GM19239 (cell line): ENCODE measurements at places on chromosomes 5 and 9.

GRCh38 chr5:52725808-52726207 is 61.9 kb upstream of the ITGA1 start:
- DNase-seq, result no peak

DNA sequence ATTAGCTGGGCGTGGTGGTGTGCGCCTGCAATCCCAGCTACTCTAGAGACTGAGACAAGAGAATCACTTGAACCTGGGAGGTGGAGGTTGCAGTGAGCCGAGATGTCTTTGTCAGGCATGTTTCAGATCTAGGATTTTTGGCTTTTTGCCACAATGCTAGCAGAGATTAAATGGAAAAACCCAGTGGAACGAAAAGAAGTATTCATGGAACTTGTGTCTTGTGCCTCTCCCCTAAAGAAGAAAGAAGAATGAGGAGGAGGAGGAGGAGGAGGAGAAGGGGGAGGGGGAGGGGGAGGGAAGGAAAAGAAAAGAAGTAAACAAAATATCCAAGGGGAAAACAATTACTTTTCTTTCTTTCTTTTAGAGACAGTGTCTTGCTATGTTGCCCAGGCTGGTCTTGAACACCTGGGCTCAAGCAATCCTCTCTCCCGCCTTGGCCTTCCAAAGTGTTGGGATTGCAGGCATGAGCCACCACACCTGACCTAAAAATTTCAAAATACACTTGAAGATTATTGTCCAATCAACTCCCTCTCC is 106.0 kb downstream of the ARRDC3 start:
- DNase-seq, result no peak

DNA sequence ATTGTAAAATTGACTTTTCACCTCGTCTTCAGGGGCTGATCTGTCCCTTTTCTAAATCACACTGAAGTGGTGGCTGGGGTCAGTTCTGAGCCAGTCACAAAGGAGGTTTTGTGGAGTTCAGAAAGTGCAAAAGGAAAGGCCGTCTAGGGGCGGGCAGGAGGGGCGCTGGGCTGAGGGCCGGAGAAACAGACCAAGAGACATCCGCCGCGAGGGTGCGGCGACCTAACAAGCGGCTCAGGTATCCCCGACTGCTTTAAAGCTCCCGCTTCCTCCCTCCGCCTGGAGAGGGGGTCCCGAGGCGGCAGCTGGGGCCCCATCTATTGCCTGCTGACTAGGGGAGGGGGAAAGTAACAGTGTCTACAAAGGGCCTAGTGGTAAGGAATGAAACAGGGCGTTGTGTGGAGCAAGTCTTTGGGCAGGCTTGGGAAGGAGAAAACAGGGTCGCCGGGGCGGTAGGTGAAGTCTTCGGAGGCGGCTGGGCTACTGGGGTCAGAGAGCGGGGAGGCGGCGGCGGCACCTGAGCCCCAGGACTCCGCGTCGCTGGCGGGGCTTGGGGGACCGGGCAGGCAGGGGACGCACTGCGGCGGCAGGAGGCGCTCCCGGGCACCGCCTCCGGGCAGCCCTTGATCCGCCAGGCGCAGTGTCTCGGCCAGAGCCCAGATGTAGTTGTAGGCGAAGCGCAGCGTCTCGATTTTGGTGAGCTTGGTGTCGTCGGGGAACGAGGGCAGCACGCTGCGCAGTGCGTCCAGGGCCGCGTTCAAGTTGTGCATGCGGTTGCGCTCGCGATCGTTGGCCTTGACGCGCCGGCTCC is 950 bp downstream of the NEUROG1 start:
- DNase-seq, result no peak

- no peak for DNase-seq
Measured at GRCh38 chr9:5449521-5450358, 602 bp upstream of the CD274 start.

DNA sequence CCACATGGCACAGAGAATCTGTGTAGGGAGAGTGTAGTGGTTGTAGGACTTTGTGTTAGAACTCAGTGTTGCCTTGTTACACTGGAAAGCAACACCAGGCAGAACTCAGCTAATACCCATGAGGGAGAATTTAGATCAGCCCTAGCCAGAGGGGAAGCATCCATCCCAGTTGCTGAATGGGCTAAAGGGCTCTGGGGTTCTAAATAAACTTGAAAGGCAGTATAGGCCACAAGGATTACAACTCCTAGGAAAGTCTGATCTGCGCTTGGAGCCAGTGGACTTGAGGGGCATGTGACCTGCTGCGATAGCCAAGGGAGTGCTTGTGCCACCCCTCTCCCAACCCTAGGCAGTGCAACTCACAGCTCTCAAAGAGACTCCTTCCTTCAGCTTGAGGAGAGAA is 26.9 kb downstream of the PTGS1 start:
- DNase-seq, result no peak

DNA sequence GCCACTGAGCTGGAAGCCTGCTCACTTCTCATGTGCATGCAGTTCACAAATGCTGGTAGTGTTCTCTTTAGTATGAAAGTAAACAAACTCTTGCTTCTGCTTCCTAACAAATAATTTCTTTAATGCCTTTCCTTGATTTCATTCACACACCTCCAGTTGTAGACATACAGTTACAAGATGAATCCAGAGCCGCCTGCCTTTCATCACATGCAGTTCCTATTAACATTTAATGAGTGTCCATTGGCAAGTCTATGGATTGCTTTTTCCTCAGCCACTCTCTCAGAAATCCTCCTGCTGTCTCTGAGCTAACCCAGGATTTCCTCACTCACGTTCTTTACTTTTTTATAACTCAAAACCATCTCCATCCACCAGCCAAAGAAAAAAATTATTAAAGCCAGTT is 408.6 kb downstream of the BNC2 start:
- DNase-seq, result no peak

GRCh38 chr9:114394523-114395333 is 6.9 kb upstream of the AKNA start:
- DNase-seq, result no peak

DNA sequence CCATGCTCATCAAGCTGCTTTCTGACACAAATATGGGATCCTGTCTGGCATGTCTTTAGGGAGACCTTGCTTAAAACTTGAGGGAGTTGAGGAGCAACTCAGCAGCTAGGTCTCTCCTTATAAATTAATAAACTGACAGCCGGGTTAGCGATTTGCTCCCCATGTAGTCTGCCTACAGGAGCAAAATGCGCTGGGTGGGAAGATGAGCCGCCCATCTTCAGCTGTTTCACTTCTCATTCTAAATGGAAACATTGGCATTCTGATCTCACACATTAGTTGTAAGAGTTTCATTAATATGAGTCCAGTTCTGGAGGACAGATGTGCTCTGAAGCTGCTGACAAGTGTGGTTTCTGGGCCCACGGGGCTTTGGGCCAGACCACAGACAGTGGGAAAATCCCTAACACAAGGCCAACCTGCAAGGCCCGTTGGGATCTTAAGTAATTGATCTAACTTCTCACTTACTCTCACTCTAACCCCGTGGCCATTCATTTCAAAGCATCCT is 197.0 kb downstream of the MCTP1 start:
- no peak for DNase-seq

GRCh38 chr5:97838214-97838613 is 655.2 kb upstream of the RIOK2 start:
- DNase-seq, result peak; percentile 4

DNA sequence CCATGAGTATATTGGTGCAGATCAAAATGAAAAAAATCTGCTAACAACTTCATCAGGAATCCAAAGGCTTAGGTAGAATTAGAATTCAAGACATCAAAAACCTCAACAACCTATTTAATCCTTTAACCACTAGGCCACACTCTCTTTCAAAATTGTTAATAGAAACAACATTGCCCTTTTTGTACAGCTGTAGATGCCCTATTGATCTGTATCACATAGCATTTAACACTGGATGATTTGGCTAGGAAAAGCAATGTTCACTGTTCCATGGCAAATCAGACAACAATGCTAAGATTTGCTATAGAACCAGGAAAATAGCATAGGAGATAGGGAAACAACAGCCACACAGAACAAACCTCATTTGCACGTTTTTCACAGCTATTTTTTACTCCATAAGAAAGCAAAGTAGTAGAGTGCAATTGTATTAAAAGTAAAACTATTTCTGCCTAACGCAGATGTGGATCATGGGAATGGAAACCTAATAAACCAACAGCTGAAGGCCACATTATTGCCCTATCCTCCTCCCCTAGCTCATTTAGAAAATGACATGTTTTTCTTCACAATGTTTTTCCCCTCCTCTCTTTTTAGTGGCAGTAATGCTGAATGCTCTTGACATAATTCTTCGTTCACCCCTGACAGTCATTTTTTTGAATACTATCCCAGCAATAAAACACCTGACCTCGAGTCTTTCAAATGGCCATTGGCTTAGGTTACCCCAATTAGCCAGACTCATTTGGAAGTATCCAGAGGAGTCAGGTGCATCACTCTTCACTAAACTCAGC is 373.0 kb upstream of the CCNH start:
- no peak for DNase-seq
